ENCODE measurements at places on chromosomes 13 and 19.

DNA sequence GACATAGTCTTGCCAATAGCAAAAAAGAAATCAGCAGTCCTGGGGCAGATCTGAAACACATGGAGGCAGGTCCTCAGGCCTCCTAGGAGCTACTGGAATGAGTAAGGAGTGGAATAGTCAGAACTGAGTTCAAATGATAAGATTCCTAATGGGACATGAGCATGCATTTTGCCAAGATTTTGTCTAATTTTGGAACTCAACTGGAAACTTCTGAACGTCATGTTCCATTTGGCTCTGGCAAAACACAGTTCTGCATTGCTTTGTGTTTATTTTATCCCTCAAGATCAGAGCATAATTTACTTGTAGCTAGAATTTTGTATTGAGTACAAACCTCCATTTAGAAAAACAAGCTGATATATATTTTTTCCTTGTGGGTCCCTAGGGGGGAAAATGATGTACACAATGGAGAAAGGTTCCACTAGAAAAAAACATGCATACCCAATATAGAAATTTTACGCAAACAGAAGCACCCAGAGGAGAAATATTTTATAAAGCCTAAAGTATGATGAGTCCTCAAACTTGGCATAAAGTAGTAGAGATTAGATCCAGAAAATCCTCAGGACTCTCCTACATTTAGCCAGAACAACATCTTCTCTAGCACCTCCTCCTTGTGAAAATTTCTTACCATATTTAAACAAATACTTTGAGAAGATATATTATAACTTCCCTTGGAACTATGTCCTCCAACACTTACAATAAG, 149.0 kb upstream of the SERP2 start:
- DNase-seq, result no peak

- DNase-seq, result no peak
Measured at GRCh38 chr13:23386533-23386932, 47.0 kb downstream of the SACS start.

- no peak for DNase-seq
Measured at GRCh38 chr19:7658219-7658686, 10.6 kb upstream of the RETN start.

DNA sequence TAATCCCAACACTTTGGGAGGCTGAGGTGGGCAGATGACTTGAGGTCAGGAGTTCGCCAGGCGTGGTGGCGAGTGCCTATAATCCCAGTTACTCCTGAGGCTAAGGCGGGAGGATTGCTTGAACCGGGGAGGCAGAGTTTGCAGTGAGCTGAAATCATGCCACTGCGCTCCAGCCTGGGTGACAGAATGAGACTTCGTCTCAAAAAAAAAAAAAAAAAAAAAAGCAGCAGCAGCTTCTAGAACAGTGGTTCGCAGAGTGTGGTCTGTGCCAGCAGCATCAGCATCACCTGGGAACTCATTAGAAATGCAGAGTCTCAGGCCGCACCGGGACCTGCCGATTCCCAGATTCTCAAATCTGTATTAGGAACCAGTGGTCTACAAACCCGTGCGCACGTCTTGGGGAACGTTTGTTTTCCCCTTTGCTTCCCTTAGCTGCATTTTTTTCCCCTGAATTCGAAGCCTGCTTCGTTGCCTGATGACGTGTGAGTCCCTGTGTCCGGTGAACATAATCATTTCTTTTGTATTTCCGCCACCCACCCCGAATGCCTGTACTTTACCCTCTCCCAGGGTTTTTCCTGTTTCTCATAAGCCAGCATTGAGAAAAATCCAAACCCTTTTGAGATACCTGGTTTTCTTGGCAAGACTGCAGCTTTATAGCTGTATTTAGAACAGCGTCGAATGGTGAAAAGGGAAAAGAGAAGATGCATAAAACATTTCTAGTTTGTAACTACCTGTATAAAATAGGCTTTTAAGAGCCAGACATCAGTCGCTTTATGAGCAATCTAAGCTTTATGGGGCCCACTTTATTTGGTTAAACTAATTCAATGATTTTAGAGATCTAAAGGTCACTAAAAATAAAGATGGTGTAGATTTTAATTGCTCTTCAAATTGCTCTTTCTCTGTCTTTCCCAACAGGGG, 49.8 kb downstream of the BICRA start:
- DNase-seq, result no peak

GRCh38 chr13:51912091-51912490, 50.3 kb downstream of the CCDC70 start:
- DNase-seq, result no peak

Data from epithelial cell of prostate (primary cell).